ENCODE measurements at places on chromosomes 7 and 10.

- no peak for DNase-seq
Measured at GRCh38 chr7:77822269-77822668, 23.7 kb downstream of the PHTF2 start.

GRCh38 chr7:37369906-37370305, 78.8 kb downstream of the ELMO1 start:
- DNase-seq, result no peak

DNA sequence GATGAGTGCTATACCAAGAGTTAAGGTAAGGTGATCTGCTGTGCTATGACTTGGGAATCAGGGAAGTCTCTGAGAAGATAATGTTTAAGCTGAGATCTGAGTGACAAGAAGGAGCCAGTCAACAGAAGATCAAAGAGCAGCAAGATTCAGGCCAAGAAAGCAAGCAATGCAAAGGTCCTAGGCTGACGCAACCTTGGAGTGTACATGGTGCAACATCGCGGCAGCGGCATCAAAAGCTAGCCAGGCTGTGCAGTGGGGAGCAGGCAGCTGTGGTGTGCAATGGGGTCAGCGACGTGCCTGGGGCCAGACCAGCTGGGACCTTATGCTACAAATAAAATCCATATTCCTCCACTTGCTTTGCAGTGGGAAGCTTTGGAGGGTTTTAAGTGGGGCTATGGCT, 324.1 kb downstream of the LRMDA start:
- DNase-seq, result no peak

- no peak for DNase-seq
Measured at GRCh38 chr10:4028854-4029583, 244.0 kb upstream of the KLF6 start.

DNA sequence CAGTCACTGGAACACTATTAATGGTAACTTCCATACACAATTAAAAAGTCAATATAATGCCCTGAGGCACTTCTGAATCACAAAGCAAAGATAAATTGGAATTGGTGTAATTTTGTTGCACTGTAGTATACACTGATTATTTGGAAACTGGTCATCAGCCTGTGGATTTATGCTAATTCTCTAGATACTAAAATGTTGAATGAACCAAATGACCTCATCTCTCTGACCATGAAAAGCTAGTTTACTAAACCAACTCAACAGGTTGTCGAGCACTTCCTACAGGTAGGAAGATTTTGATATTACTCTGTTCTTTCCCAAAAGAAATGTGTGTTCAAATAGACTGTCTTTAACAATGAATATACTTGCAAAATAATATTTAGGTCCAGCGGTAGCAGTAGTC, 5.3 kb downstream of the NRP1 start:
- no peak for DNase-seq

DNA sequence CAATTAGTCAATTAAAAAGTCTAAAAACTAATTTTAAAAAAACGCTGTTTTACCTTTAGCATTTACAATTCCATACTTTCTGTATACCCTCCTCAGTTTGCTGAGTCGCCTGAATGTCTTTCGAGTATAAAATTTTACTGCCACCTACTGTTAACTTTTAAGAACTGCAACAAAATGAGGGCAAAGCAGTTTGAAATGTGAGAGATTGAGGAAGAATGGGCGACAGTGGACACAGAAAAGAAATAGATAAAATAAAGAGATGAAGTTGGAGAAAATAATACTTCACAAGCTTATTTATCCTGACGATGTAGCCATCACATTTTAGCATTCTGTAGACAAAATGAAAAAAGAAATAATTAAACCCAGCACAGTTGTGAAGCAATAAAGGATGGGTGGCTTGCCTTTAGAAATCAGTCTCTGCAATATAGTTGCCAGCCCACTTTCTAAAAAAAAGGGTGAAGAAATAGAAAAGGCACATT, 110.8 kb upstream of the PTN start:
- DNase-seq, result no peak

- no peak for DNase-seq
Measured at GRCh38 chr7:85030893-85031292, 156.0 kb downstream of the SEMA3D start.

GRCh38 chr7:7821517-7821916, 103.1 kb upstream of the RPA3 start:
- DNase-seq, result no peak
